ENCODE measurements at places on chromosomes 2 and 18.

DNA sequence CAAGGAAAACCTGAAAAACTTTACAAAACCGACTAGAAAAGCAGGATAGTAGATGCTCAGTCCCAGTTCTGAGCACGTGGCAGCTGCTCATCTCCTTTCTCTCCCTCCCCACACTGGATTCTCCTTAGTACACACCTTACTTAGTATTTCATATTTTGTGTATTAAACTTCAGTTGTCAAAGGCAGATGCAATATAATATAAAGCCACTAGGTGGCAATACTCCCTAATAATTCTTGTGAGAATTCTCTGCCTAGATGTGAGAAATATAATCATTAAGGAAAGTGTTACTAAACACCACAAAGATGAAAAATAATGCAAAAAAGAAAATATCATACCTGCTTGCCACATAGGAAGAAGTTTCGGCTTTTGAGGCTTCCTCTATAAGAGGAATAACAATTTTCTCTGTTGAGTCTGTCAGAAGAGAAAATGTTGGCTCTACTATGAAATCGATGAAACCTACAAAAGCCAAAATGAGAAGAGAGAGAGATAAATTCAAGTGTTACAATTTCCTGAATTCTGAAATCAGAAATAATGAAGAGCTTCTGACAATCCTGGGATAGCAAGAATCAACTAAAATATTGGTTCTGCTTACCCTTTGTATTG, 200.6 kb downstream of the PPP1R1C start:
- peak; percentile 66 for DNase-seq

GRCh38 chr2:198054299-198054698, 249.9 kb downstream of the PLCL1 start:
- DNase-seq: peak; percentile 48

GRCh38 chr2:217057773-217058172, 197.9 kb upstream of the TNP1 start:
- DNase-seq: no peak

- no peak for DNase-seq
These were observed 524.1 kb upstream of the CNTNAP5 start for GRCh38 chr2:123500988-123501387.

DNA sequence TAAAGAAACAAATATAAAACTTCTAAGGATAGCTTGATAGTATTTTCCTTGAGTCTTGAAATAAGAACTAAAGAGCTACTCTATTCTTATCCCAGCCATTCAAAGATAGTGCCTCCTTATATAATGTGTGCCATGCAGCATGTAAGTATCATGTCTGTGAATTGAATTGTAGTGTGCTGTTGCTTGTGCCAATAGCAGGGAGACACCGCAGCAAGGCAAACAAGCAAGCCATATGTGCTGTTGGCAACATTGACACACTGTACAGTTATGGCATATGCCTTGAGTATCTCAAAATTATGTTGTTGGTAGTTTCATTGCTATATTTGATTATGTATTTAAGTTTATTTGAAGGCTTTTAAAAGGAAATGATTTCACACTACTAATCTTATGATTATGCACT, 58.2 kb downstream of the ERBB4 start:
- no peak for DNase-seq

- no peak for DNase-seq
These were observed 98.0 kb upstream of the MGAT4A start for GRCh38 chr2:98828793-98829371.

DNA sequence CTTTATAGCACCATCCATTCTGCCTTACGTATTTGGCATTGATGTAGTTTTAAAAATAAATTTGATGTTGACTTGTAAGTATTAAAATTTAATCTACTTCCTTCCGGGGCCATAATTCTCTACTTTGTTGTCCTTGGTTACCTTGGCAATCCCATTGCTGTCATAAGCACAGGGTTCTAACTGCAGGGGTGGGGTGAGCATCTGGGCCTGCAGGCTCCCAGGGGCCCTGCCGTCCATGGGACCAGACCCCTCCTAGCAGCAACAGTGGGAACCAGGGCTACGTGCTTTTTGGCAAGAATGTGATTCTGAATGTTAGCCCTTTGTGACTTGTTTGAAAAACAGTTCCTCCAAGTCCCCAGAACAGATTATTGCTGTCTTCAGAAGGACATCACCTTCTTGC, 4.9 kb downstream of the ASAP2 start:
- DNase-seq: peak; percentile 66

GRCh38 chr2:225895126-225895525, 495.6 kb downstream of the NYAP2 start:
- peak; percentile 22 for DNase-seq

- DNase-seq: no peak
These were observed 26.3 kb downstream of the TMEM163 start for GRCh38 chr2:134692499-134692898.

- peak; percentile 25 for DNase-seq
These were observed 395.8 kb downstream of the PID1 start for GRCh38 chr2:228875152-228875900.

DNA sequence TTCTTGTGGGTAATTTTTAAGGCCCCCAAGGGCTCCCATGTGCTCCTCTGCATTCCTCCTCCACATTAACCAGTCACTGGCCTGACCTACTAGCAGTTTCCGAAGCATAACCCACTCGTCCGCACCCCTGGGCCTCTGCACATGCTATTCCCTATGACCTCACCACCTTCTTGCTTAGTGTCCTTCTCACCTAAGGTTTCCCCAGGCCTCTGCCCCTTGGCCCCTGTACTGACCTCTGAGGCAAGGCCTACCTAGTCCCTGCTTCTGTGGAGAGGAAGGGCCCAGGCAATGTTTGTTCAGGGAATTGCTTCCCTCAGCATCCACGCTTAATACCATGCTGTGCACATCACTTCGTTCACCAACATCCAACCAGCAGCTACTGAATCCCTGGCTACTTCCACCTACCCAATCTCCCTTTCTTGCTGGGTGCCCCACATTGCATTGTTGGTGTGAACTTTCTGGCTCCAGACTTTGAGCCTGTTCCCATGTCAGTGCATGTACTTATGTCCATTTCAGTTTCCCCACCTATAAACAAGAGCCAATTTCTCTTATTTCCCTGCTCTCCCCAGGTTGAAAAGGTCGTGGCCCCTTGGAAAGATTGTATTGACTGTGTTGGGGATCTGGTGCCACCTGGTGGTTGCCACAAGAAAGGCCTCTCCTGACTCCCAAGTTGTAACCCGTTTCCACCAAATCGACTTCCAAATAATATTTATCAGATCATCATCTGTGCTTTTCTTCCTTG, 19.2 kb upstream of the TMEM177 start:
- DNase-seq: peak; percentile 63

GRCh38 chr2:206530727-206531126, 87.4 kb downstream of the ADAM23 start:
- no peak for DNase-seq

DNA sequence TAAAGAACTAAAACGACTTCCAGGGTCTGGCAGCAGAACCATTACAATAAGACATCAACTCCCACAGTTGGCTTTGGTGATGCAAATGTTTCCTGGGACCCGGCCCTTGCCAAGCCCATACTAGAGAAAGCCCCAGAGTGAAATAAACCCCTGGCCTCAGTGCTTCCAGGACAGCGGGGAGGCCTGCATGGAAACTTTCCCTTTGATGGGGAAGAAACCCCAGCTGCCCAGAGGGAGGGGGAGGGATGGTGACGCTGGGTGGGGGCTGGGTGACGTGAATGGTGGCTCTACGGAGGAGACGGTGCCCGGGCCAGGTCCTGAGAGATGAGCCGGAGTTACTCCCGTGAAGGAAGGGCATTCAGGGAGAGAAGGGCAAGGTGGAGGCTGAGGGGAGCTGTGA, 27.5 kb downstream of the INHBB start:
- DNase-seq: no peak

- DNase-seq: peak; percentile 40
These were observed at the start of gene IAH1 for GRCh38 chr2:9474361-9475057. Gene IAH1, plus strand, starts transcription at chr2:9474551. Its CDS starts 16 bp downstream, at chr2:9474567.

DNA sequence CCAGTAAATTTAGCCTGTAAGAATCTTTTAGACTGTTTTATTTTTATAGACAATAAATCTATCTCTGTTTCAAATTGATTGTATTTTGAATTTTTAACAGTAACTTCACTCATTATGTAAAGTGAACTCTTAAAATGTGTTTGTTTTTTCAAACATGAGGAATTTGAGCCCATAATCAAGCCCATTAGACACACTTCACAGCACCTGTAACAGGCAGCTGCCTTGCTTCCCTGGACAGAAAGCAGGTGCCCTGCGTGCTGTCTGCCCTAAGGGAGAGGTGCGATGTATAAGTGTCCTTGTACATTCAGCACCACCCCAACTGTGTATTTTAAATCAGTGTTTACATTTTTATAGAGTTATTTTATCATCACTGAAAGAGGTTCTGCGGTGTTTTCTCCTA, 186.5 kb upstream of the TPO start:
- DNase-seq: no peak

- DNase-seq: peak; percentile 60
These were observed 46.3 kb upstream of the CCDC150 start for GRCh38 chr2:196592911-196593881.

- no peak for DNase-seq
These were observed 236.9 kb downstream of the LDLRAD4 start for GRCh38 chr18:13455471-13455870.

DNA sequence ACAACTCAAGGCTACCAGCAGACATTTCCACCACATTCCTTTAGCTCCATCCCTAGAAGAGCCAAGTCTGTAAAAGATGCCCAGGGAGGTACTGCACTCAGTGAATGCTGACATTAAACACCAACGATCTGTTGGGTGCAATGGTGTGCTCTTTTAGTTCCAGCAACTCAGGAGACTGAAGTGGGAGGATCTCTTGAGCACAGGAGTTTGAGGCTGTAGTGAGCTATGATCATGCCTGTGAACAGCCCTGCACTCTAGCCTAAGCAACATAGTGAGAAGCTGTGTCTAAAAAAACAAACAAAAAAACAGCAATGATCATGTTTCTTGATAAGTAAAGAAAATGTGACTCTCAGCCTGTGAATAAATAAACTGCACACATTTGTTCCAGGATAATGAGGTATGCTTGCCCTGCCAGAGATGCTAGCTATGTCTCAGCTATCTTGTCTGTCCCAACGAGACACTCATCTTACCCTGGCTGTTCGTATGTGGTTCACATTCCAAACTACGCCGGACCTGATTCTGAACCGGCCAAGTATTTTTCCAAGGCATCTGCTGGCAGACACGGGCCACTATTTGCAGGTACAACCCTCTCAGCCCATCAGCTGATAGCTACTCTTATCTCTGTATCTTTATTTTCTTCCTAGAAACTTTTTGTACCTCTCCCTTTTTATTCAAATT, 21.8 kb downstream of the TMEM182 start:
- DNase-seq: no peak

GRCh38 chr18:58674863-58675472, 3.7 kb downstream of the MALT1 start:
- peak; percentile 12 for DNase-seq

DNA sequence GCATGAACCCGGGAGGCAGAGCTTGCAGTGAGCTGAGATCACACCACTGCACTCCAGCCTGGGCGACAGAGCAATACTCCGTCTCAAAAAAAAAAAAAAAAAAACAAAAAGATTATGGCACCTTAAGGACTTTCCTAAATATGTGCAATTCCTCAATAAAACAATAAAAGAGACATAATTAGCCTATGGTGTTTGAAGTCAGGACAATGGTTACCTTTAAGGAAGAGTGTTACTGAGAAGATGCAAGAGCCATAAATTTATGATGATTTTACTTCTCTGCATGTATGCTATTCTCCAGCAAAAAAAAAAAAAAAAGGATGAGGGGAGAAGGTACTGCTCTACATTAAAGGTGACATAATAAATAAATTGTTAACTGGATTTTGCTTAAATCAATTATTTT, 208.2 kb upstream of the STK17B start:
- DNase-seq: no peak

GRCh38 chr18:48926420-48926857, 24.3 kb downstream of the SMAD7 start:
- no peak for DNase-seq

DNA sequence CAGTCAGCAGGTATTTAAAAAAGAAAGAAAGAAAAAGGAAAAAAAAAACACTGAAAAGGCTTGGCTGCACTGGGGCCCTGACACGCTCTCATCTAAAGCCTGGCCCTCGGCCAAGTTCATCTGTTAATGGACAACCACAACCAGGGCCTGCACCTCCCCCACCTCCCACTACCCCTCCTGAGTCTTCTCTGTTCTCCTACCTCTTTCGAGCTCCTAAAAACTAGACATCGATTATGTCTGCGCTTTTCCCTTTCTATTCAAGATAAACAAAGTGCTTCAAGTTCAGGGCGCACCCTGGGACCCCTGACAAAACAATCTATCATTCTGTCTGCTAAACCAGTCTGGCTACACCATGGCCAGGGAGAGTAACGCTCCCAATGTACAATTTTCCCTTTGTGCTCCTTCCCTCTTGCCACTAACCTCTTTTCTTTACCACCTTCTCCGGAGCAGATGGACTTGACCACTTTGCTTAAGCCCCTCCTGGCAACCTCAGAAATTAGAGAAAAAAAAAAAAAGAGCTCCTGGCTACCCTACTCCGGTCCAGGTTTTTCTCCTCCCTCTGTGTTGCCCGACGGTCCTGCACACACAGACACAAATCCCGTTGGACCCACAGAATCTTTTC, 22.7 kb downstream of the BCL11A start:
- DNase-seq: no peak

All from fibroblast of pulmonary artery (primary cell).